ENCODE measurements at places on chromosomes 4 and X.
A peak's percentile ranks its signal among the peaks of the same experiment; 100 is the strongest.

- DNase-seq: no peak
These were observed 996.9 kb upstream of the GRIA3 start for GRCh38 chrX:122187069-122187713.

DNA sequence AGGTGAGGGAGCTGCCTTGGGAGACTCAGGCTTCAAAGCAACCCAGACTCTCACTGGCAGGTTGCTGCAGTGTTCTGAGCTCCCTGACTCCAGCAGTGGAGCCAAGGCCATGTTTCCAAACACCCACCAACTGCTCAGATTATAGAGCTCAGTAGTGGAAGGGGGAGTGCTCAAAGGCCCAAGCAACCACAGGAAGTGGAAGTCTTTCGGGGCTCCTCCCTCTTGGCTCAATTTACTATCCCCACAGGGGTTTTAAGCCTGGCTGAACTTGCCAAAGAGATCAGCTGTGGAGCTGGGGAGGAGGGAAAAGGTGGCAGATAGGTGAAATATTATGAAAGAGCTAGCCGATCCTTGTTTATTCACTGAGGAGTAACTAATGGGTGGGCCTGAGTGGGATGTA is 82.5 kb downstream of the HPRT1 start:
- no peak for DNase-seq

- peak; percentile 96 for DNase-seq
These were observed 2.4 kb downstream of the TMEM131L start for GRCh38 chr4:153468587-153468986.

GRCh38 chrX:154051201-154051810 is 31.6 kb upstream of the IRAK1 start:
- peak; percentile 68 for DNase-seq

- DNase-seq: no peak
These were observed 860.9 kb upstream of the LCORL start for GRCh38 chr4:18882468-18882867.

- no peak for DNase-seq
These were observed 246.8 kb downstream of the ADGRL3 start for GRCh38 chr4:61446941-61447340.

DNA sequence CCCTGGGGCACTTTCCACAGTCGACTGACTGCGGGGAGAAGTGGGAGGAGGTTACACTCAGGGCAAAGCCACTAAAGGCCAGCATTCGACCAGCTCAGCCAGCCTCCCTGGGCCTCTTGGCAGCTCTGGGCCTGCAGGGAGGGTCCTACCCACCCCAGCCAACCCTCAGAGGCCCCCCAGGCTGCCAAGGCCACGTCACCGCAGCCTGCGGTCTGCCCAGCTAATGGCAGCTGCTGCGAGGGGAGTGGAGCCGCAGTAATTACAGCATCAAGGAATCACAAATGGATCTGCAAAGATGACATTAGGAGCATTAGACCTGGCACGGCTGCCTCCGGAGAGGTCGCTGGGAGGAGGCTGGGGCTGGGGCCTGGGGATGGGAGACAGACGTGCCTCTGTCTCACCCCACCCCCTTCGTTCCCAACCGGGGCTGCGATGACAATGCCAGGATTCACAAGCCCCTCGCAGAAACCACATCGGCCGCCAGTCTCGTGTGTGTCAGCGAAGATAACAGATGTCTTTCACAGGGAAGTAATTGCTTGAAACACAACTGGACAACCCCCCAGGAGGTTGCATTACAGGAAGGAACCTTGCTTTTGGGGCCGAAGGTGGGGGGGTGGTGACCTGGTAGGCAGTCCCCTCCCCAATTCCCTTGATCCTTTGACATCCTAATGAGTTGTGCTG is 367.6 kb downstream of the BCOR start:
- no peak for DNase-seq

DNA sequence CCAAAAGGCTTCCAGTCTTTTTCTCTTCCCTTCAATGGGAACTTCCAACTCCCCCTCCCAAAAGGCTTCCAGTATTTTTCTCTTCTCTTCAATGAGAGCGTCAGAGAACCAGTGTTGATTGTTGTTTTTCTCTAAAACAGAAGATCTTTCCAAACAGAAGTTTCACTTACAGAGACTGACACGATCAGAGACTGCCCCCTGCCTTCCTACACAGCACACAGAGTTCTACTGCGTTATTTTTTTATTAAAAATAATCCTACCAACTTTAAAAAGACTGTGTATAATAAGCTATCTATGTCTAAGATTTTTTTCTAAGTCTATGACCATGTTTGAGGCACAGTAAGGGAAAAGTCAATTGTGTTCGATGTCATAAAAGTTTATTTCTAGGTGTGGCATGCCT is 3.5 kb upstream of the HTR2C start:
- DNase-seq: no peak

GRCh38 chrX:133414406-133415275 is 648 bp downstream of the GPC4 start:
- DNase-seq: no peak

- DNase-seq: no peak
These were observed 1.6 kb upstream of the UNC5C start for GRCh38 chr4:95550115-95550987.

- DNase-seq: no peak
These were observed 12.4 kb downstream of the CAMK2D start for GRCh38 chr4:113749178-113749577.

DNA sequence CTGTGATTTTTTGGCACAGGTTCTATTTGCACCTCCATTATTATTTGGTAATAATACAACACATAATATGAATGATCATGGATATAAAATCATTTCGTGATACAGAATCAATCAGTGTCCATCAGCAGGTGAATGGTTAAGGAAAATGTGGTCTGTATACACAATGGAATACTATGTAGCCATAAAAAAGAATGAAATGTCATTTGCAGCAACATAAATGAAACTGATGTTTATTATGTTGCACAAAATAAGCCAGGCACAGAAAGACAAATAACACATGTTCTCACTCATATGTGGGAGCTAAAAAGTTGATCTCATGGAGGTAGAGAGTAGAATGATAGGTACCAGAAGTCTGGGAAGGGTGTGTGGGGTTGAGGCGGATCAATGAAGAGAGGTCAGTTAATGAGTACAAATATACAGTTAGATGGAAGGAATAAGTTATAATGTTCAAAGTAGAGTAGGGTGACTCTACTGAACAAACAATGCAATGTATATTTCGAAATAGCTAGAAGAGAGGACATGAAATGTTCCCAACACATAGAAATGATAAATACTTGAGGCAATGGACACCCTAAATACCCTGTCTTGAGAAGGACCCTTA is 1.1 kb upstream of the SMARCA1 start:
- DNase-seq: no peak

- no peak for DNase-seq
These were observed 819.2 kb downstream of the PCDH18 start for GRCh38 chr4:136713140-136713539.

GRCh38 chr4:88517825-88518224 is 5.8 kb downstream of the PYURF start:
- DNase-seq: no peak

DNA sequence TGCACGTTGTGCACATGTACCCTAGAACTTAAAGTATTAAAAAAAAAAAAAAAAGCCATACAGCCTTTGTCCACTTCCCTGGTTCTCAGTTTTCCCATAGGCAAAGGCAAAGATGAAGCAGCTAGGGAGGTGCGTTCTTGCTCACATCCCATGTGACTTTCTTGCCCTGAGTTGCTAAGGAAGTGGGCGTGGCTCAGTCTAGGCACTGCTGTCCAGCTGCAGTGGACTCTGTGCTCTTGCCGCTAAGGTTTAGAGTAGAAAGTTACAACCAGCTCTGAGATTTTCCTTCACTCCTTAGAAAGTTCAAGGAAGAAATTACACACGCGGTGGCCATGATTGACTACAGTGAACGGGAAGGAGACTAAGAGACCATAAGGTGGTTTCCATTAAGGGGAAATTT is 144.7 kb downstream of the NAA11 start:
- DNase-seq: no peak

DNA sequence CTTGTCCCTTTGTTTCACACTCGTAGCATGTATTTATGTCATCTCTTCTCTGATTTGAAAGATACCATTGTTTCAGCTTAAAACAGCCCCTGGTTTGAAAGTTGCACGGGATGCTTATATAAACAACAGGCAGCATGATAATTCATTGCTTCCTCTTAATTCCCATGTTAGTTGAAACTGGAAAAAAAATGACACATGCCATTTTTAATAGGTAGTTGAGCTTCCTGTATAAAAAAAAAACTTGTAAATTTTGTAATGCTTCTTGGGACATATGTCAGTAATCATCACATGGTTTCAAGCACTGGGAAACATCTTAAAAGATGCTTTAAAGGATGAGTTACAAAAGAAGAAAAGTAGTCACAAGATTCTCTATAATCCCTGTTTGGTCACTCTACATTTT is 243.0 kb downstream of the PALLD start:
- no peak for DNase-seq

GRCh38 chr4:186015212-186015817 is 53.6 kb upstream of the TLR3 start:
- no peak for DNase-seq

DNA sequence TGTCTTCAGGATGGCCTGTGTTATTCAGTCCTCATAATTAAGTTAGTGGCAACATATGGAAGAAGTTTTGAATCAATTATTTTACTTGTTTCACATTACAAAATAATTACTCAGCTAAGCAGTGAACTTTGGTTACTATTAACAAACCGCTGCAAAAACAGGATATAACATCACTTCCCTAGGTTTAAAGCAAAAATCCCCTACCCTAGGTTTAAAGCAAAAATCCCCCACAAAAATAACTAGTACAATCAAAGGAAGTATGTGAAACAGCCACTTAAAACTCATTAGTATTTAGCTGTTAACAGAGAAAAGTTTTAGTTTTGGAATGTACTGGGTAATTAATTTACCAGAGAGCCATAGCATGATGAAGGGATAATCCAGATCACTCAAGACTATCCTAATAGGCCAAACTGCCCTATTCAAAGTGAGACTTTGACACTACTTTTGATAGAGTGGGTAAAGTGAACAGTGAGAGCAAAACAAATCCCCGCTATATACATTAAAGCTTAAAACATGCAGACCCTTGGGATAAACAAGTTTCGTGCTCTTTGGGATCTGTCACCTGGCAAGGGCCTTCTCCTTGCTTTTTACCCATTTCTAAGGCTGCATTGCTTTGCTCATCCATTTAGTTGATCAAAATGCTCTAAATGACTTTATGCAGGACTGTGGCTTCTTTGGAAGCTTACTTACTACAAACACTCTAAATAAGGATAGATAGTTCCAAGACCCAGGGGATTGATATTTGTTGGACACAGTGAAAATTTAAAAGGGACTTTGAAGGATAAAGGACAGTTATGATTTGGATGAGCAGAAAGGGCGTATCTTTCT is 36.4 kb upstream of the GPR174 start:
- DNase-seq: no peak

- no peak for DNase-seq
These were observed 35.4 kb upstream of the UGT2A3 start for GRCh38 chr4:68987007-68987406.

GRCh38 chrX:41661366-41662095 is 27.2 kb upstream of the GPR34 start:
- DNase-seq: no peak

DNA sequence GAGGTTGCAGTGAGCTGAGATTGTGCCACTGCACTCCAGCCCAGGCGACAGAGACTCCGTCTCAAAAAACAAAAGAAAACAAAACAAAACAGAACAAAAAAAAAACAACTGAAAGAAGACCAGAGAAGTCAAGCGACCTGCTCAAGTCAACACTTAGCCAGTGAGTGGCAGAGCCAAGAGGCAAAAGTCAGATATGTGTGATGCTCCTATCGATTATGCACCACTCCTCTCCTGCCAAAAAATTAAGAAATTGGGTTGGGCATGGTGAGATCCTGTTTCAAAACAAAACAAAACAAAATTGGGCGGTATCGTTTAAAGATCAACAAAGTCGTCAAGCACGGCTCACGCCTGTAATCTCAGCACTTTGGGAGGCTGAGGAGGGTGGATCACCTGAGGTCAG is 137.7 kb downstream of the PDS5A start:
- no peak for DNase-seq

- DNase-seq: peak; percentile 61
These were observed 76.9 kb downstream of the CAMK2D start for GRCh38 chr4:113684534-113685091.

DNA sequence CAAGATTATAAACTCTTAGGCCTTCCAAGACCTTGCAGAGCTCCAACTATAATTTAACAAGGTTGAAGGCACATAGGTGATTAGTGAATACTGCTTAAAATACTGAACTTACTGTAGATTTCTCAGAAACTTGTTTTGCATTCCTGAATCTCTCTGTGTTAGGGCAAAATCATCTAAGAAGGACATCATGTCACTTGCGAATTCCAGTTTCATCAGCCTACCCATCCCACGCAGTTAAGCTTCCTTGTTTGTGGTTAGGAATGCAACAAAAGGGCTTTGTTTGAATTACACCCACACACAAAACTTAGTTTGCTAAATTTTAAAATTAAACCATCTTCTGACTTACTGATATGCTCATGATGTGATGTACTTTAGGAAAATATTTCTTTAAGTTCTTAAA is 174.0 kb downstream of the SOWAHB start:
- DNase-seq: peak; percentile 31

GRCh38 chr4:181601103-181601502 is 642.1 kb upstream of the TENM3 start:
- DNase-seq: no peak

GRCh38 chrX:2697306-2697705 is 6.2 kb downstream of the CD99 start:
- no peak for DNase-seq

DNA sequence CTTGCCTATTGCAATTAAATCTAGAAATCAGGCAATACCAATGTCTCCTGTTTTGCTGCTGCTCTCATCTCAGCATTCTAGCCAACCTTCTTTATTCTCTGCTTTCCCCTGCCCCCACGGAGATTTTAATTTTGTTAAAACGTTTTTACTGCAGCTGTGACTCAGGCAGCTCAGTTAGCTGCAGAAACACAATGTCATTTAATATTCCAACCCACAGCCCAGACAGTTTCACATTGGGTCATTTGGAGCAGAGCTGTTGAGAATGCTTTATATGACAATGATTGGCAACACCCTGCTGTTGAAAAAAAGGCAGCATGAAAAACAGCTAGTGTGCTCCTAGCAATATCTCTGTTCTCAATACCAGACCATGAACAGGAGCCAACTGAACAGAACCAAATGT is 12.6 kb upstream of the SLC10A4 start:
- DNase-seq: no peak

DNA sequence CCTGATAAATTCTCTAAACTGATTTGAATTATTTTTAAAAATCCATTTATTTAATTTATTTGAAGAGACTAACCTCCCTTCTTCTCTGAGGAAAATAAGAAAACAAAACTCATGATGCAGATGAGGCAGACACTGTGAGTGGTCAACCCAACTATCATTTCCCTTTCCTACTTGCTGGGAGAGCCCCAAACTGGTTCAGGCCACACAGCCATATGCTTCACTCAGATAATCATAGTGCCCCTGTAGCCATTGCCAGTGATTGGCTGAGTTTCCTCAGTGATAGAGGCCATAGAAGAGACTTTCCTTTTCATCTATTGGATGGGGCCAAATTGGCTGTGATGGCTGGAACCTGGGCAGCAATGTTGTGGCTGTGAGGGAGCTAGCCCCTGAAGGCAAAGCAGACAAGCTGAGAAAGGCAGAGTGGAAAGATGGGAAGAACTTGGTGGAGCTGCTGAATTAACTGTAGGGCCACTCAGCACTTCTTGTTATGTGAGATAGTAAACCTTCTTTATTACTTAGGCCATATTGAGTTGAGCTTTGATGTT is 49.8 kb downstream of the RAB33B start:
- DNase-seq: no peak

- DNase-seq: peak; percentile 44
These were observed 94.4 kb downstream of the NWD2 start for GRCh38 chr4:37338972-37339371.
